ENCODE measurements at places on chromosomes 7 and 10.

DNA sequence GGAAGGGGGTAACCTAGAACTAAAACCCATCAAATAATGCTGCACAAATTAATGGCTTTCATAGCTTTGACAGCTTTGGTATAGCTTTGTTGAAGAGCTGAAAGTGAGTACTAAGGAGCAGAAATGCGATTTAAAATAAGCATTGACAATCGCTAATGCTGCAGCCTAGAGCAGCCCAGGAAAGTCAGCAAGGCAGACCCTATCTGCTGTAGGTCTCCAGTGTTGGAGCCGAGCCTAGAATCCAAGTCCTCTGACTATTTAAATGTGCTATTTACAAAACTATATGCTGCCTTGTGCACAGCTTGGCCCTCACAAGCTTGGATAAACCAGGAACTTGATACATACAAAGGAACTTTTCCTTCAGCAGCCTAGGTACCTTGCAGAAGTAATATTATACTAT is 64.9 kb upstream of the ASAH2 start:
- no peak for DNase-seq

DNA sequence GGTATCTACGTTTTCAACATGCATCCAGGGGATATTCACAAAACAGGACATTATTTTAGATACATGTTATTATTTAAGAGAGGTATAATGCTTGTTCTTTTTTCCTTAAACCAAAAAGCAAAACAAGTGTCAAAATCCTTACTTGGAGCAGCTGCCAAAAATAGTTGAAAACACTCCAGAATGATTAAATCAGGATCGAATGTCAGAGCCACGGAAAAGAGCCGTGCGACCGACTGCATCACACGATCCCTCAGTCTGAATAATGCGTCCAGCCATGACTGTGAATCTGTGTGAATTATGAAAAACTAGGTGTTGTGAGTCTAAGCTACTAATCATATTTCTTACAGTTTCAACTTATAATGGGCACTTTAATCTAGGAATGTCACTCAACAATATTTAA is 126.0 kb downstream of the PARD3 start:
- no peak for DNase-seq

- no peak for DNase-seq
These were observed 30.8 kb downstream of the SHH start for GRCh38 chr7:155781433-155781832.

GRCh38 chr7:134368851-134369544 is 52.3 kb upstream of the SLC35B4 start:
- DNase-seq = no peak

- no peak for DNase-seq
These were observed 222.7 kb downstream of the CACNB2 start for GRCh38 chr10:18362892-18363291.

DNA sequence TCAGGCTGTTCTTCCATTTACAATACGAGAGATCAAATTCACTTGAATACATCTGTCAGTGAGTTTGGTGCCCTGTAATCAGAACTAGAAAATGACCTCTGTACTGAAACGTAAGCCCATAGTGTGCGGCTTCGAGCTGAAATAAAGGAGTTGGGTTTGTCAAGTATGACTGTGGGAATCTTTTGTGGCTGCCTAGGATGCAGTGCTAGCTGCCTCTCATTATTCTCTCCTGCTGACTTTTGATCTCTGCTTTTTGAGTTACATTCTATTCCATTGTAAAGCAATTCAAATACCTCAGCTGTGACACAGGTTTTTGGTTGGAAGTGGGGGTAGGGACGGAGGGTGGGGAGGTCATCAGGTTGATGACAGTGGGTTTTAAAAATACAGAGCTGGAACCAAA is 40.4 kb downstream of the ICA1 start:
- DNase-seq = no peak

DNA sequence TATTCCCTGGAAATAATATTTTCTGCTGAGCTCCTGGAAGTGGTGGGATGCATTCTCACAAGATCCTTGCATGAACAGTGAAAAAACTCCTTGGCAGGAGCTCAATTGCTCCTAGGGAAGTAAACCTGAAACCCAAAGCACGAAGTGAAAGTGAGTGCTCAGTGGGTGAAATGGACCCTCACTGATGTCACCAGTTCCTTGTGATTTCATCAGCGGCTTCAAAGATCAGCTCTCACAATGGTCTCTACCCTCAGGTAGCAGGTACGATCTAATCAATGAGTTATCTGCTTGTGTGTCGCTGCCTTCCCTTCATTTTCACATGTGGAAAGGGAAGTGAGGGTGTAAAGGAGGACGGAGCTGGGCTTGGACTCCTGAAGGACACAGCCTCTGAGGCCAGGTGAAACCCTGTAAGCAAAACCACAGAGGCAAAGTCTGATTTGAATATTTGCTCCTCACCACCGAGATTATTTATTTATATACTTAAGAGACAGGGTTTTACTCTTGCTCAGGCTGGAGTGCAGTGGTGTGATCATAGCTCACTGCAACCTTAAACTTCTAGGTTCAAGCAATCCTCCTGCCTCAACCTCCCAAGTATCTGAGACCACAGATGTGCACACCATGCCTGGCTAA is 255.4 kb upstream of the LYZL1 start:
- no peak for DNase-seq

- no peak for DNase-seq
These were observed 38.0 kb downstream of the PRKAG2 start for GRCh38 chr7:151838861-151839381.

DNA sequence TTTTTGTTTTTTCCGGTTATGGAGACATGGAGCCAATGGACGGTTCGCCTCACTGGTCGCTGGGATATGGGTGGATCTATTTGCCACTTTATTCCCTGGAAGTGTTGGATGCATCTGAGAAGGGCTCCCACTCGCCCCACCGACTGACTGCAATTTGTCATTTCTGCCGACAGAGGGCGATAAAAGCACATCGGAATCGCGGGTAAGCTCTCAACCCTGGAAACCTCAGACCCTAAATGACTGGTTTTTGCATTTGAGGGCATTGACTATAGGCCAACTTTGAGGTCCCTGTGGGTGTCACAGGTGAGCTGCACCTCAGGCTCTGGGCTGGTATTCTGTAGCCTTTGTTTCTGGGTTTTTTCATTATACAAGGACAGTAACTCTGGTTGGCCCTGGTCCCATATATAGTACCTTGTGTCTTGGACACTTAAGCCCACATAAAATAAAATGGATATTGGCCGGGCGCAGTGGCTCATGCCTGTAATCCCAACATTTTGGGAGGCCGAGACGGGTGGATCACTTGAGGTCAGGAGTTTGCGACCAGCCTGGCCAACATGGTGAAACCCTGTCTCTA is 11.9 kb upstream of the OPALIN start:
- peak; percentile 41 for DNase-seq

- no peak for DNase-seq
These were observed 733.9 kb upstream of the PHF14 start for GRCh38 chr7:10239695-10240345.

DNA sequence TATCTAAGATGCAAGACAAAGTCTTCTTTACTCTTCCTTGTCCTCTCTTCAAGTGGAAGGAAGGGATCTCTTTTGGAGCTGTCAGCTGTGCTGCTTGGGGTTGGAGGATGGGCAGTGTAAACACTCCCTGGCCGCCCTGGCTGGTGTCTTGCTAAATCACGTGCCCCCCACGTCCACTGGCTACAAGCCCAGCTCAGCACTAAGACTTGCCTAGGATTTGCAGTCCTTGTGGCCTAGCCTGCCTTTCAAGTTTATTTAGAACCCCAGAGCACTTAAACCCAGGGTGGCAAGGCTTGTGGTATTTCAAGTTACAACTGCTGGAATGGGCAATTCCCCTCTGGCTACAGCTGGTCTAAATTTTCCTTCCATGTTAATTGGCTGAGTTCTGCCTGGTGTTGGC is 272.4 kb upstream of the MYO3A start:
- no peak for DNase-seq

DNA sequence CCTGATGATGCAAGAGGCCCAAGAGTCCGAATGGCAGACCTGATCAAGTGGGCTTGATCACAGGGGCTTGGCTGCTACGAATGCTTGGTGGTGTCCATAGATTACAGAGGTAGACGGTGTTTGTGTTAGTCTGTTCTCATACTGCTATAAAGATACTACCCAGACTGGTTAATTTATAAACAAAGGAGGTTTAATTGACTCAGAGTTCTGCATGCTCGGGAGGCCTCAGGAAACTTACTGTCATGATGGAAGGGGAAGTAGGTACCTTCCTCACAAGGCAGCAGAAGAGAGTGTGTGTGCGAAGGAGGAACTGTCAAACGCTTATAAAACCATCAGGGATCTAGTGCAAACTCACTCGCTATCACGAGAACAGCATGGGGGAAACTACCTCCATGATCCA is 268.9 kb upstream of the KLF6 start:
- DNase-seq = no peak

- no peak for DNase-seq
These were observed 16.7 kb downstream of the ITGB1 start for GRCh38 chr10:32941357-32941756.

DNA sequence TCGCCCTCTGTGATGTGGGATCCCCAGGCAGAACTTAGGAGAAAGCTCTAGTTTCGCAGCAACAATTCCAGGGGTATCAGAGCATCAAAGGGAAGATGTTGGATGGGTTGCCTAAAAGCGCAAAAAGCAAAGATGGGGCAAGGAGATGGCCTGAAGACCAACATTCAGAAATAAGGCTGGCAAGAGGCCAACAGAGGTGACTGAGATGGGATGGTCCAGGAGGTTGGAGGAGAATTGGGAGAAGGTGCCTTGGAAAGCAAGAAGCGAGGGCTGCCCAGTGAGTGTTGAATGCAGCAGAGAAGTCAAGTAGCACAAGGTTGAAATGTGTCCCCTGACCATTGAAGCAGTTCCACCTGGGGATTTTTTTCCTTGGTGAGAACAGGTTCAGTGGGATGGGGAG is 38.4 kb upstream of the TMEM273 start:
- DNase-seq = no peak

DNA sequence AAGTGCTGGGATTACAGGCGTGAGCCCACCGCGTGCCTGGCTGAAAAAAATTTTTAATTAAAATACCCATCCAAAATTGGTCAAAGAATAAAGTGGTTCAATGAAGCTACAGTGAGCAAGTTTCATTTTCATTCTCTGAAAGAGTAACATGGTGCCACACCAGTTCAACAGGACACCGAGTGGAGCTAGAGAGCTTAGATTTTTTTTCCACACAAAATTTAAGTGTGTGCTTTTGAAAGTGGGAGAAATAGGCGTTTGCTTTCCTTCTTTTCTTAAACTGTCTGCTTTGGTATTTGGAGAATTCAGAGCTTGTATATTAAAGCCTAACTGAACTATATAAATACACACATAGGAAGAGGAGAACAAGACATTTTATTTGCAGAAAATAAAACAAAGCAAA is 43.4 kb downstream of the BPGM start:
- DNase-seq = no peak

DNA sequence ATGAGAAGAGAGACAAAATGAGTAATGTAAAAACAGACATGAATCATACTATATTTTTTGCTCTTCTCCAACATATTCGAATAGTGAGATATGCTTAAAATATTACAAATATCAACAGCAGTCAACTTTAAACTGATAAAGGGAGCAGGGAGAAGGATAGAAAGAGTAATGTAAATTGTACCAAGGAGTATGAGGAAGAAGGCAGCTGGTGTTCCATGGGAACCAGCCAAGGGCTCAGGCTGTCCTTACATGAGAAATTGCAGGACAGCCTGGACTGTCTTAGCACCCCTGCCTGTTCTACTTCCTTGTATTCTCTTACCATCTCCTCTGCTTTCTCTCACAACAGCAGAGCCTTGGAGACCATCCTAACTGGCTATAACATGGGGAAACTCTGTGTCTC is 128.7 kb downstream of the TSPAN12 start:
- DNase-seq = no peak

- DNase-seq = no peak
These were observed 7.6 kb upstream of the ORAI2 start for GRCh38 chr7:102425639-102426267.

- DNase-seq = no peak
These were observed 58.9 kb upstream of the NCAPG2 start for GRCh38 chr7:158763454-158764033.

DNA sequence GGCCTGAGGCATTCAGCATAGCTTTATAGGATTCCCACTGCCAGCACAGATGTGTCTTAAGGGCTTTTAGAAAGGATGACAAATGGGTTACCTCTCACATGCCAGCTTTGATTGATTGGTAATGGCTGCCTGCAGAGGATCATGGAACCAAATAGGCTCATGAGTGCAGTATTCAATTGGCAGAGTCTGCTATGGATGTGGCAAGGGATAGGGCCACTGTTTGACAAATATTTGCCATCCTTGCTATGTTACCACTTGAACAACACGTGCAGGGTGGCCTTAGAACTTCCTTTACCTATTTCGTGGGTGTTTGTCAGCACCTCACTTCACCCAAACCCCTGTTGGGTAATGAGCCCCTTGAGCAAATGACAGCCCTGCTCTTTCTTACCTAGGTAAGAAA is 139.2 kb downstream of the C10orf105 start:
- no peak for DNase-seq

DNA sequence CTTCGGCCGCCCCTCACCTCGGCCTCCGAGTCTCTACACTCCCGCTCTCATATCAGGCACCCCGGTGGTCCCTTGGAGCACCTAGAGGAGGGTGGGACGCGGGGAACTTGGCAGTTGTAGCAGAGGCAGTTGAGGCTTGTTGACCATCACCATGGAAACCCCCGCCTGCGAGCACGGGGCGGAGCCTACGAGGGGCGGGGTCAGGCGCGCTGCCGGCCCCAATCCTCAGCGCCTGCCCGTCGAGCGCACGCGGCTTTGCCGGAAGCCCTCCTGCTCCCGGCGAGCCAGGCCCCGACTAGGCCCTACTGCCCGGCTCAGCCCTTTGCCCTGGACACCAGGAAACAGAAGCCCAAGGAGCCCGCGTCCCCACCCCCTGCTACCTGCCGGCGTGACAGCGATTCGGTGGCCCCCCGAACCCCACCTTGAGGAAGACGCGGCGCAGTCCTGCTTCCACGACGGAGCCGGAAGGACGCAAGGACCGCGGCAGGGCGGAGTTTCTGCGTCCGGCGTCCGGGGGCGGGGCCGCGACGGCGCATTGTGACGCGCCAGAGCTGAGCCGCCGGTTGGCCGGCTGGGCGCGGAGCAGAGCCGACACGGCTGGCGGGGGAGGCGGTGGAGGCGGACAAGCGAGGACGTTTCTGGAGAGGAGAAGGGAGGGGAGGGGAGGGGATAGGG is at the start of gene HNRNPF:
Gene HNRNPF, minus strand, starts transcription at position 477 of the 675 bp plus-strand sequence. CDS start 21,302 bp downstream, outside the sequence.
- DNase-seq = peak; percentile 94

DNA sequence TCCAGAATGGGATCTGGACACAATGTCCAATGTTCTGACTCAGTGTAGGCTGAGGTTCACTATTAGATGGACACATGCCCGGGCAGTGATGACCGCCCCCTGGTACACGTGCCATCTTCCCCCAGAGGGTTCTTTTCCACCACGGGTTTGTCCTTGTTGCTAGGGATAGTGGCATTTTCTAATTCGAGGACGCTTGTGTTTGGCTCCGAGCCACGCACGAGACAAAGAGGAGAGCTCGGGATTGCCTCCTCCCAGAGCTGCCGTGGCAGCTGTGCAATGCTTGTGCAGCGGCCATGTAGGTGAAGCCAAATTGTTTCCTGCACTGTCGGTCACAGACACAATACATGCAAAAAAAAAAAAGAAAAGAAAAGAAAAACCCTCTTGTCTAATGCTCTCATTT is 207.5 kb downstream of the PAXIP1 start:
- no peak for DNase-seq
